ENCODE measurements at places on chromosomes 6 and 20.
A peak's percentile ranks its signal among the peaks of the same experiment; 100 is the strongest.

- no peak for DNase-seq
Observed at GRCh38 chr6:50093116-50093937, 43.6 kb upstream of the DEFB112 start.

DNA sequence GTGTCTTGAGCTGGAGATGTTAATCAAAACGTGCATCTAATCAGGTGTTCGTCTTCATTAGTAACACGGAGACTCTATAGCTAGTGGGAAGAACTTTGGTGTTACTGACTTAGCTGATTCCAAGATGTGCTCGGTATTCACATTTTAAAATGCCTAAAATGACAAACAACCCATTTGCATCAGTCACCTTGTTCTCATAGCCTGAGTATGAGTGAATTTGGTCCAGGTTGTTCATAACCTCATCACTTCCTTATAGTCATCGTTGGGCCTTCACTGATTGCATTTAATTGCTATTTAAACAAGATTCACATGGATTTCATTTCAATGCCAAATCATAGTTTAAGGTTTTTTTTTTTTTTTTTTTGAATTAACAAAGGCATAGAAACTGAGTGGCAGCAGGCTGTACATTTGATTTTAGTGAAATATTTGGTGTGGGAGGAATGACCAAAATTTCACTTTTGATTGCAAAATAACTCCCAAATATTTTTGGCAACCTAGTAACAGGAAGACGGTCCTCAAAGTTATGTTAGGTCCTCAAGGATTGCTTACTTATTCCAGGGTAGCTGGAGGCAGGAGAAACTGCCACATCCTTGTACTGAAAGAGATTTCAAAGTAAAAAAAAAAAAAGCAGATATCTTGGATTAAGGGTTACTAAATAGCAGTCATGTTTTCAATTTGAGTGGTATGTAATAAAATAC lies 104.7 kb downstream of the JARID2 start:
- no peak for DNase-seq

DNA sequence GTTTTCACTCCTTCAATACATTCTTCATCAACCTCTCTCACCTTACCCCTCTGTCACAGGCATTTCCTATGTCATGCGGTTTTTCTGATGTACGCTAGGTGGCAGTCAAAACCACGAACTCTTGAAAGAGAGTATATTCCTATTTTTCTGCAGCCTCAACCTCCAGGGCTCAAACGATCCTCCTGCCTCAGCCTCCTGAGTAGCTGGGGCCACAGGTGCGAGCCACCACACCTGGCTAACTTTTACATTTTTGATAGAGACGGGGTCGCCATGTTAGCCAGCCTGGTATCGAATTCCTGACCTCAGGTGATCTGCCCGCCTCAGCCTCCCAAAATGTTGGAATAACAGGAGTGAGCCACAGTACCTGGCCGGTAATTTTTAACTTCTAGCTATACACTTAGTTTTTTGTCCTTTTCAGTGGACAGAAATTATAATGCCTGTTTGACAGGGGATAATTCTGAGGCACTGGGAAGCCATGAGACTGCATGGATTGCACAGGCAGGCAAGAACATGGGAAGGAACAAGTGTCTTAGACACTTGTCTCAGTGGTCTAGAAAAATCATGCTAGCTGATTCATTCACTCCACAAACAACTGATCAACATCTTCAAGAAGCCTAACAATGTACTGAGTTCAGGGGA lies 22.5 kb upstream of the HFE start:
- peak; percentile 85 for DNase-seq

DNA sequence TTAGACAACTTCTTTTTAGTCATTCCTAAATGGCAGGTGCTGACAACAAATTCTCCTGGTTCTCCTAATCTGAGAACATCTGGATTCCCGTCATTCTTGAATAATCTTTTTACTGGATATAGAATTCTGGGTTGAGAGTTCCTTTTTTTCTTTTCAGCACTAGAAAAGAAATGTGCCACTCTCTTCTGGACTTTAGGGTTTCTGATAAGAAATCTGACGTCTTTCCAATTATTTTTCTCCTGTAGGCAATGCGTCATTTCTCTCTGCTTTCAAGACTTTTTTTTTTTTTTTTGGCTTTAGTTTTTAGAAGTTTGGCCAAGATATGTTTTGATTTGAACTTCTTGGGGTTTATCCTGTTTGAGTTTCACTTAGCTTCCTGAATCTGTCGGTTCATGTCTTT lies 66.1 kb upstream of the RNF24 start:
- peak; percentile 76 for DNase-seq
